Karpas-422 (cell line): ENCODE measurements at places on chromosomes 5 and 9.

DNA sequence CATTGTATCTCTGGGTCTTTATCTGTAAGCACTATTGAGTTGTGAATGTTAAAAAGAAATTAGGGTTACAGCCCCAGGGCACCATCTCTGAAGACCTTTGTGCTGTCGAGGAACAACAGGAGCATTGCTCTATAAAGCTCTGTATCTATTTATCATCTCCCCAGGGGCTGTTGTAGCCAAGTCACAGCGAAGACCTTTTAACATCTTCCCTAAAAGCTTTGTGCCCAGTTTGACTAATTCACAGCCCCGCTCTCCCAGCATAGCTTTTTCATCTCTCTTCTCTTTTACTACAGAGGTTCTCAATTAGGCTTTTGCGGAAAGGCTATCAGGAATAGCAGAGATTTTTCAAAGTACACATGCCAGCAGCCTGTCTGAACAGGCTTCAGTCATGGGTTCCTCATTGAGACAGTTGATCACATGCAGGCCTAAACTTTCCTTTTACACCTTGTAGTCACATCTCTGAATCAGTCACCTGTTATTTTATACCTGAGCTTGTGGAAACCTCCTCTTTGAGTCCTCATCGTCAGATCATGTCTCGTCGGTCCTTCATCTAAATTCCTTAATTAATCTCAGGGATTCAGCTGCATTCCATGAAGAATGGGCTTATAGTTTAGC is 140.5 kb downstream of the NPR3 start:
- DNase-seq, result no peak

GRCh38 chr5:92969191-92969780 is 611.7 kb downstream of the NR2F1-AS1 start:
- DNase-seq, result no peak

DNA sequence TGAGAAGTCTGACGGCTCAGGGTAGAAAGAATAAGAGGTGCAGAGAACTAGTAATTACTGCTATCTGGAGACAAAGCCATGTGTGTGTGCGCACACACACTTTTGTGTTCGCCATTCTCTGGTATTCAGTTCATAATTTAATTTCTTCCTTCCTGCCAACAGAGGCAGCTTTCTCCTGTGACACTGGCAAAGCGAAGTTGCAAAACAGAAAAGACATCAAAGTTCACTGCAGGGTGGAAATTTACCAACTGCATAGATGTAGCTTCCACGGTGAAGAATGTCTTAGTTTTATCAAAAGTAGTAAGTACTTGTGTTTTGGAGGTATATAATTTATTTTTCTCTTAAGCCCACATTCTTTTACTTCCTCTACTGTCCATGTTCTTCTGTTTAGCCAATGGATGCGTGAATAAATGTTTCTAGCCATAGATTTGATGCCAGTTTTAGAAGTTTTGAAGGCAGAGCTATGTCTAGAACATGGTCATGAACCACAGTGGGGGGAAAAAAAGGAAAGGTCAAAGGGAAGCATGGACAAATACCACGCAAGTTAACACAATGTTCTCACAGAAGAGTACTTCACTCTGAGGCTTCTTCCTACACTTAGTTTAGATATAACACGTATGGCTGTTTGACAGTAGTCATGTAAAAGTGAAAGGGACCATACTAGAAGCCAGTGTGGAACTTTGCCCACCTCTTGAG is 536.5 kb upstream of the GRIA1 start:
- no peak for DNase-seq

- no peak for DNase-seq
Measured at GRCh38 chr5:139473105-139473504, 2.3 kb downstream of the SMIM33 start.
